ENCODE measurements at places on chromosomes 12 and 14.

DNA sequence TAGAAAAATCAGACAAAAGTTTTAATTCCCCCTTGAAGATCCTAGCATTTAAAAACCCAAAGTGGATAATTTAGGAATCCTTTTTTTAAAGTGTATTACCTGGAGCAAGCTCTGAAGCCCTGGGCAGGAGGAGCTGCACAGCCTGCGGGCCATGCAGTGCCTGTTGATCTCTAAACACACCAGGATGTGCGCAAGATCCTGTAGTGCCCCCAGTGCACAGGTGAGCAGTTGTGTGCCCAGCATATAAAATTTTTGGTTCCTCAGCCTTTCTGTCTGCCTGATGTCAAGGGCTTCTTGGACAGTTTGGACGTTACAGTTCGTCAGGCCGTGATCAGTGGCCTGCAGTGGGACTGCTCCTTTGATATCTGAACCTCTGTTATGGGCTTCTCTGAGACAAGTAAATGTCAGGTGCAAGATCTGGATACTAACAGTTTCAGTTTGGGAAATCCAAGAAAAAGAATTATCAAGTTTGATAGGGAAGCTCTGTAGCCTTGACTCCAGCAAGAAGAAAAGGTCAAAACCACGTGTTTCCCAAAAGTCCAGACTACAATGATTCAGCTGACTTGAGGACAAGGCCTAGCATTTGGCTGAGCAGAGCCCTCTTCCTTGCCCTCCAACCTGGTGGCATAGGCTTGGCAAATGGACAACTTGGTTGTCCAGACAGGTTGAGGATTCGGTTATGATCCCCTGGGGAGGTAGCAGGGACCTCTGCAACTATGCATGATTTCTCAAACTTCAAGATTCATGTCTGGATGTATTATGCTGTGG, 1.0 kb downstream of the ATXN7L3B start:
- peak; percentile 20 for DNase-seq

DNA sequence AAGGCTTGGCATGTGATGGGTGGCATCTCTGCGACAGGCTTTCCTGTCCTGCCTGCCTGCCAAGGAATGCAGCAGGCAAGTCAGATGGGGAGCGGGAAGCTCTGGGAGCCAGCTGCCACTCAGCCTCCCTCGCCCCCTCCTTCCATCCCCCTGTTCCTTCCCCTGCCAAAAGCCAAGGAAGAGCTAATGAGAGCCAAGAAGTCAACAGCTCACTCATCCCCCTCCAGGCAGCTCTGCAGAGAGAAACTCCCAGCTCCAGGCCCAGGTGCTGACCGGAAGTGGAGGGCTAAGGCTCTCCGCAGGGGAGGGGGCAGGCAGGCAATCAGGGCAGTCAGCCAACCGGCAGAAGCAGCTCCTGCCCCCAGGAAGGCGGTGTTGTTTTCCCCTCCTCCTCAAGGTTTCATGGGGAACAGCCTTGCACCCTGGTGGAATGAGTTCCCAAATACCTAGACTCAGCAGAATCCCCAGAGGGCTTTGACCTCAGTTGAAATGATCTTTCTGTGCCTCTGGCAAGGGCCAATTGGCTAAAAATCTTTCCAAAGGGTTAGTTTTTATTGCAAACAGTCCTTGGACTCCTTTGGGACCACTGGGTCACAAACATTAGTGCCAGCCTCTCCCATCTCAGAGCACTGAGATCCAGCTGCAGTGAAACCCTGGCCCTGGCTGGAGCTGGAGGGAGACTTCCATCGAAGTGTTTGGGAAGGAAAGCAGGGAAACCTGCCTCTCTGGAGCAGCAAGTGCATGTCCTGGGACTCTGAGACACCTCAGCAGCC, 349.1 kb downstream of the DPF3 start:
- no peak for DNase-seq

DNA sequence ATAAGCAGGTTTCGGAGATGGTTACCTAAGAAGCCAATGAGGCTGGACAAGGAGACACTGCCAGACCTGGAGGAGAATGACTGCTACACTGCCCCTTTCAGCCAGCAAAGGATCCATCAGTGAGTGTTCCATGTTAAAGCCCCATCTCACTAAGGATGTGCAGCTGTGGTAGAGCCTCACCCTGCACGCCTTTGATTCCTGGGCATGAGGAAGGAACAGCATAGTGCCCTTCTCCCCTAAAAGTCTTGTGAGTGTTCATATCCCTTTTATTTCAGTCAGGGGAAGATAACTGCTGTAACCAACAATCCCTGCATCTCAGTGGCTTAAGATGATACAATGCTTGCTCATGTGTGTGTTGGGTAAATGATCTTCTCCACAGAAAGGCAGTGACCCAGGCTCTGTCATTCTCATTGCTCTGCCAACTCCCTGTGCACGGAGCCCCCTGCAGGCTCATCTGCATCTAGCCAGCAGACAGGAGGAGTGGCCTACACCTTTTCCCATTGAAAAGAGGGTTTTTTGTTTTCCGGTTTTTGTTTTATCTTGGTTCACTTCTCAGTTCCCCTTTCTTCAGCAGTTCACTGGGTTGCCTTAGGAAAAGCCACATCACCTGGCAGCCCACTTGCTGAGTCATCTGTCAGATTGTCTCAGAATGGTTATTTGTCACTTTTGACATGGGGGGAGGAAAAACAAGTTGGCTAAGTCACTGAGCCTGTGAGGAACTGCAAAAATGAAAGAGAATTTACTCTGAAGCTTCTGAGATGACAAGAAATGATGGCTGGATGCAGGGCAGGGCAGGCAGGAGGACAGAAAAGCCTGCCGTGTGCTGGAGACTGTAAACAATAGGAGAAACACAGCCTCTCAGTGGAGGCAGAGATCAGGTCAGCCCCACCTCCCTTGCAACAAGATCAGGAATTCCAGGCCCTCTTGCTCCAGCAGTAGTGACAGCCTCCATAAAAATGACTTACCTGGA, 193.3 kb downstream of the ANO4 start:
- DNase-seq, result no peak

- DNase-seq, result no peak
Measured at GRCh38 chr12:7994731-7995205, 37.7 kb upstream of the FOXJ2 start.

GRCh38 chr14:54935100-54935499, 32.5 kb upstream of the GCH1 start:
- DNase-seq, result no peak

GRCh38 chr12:80617733-80618132, 89.7 kb upstream of the MYF6 start:
- DNase-seq, result no peak

- no peak for DNase-seq
Measured at GRCh38 chr12:116719731-116720528, 17.9 kb downstream of the SPRING1 start.

GRCh38 chr14:93496856-93497741, 66.4 kb downstream of the UNC79 start:
- DNase-seq, result no peak

DNA sequence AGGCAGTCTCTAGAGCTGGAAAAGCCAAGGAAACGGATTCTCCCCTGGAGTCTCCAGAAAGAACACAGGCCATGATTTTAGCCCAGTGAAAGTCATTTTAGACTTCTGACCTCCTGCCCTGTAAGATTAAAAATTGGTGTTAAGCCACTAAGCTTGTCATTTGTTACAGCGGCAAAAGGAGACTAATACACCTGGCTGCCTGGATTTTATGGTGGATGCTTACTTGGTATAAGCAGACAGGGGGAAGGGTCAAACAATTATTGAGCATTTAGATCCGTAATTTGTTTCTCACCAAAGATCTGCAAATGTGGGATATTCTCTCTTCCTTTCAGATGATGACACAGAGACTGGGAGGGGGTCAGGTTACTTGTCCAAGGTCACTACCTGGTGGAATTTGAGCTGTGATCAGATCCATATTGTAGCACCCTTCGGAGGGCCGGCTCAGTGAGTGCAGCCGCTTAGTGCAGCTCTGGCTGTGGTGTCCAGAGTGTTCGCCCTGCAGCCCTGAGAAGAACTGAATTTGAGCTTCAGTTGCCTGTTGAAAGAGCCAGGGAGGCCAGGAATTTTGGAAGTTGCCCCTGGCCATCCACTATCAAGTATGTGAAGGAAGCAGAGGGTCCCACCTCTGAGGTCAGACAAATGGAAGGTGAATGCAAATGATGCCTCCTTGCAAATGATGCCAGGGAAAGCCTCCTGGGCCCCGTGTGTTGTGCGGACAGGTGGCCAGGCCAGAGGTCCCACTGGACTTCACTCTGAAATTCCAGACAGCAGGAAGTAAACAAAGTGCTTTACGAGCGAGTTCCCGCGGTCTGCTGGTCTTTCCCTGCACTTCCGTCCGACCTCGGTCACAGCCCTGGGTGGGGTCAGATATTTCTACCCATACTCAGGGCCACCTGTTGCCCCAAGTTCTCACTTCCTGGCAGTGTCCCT, 15.1 kb downstream of the GLRX5 start:
- DNase-seq, result no peak

DNA sequence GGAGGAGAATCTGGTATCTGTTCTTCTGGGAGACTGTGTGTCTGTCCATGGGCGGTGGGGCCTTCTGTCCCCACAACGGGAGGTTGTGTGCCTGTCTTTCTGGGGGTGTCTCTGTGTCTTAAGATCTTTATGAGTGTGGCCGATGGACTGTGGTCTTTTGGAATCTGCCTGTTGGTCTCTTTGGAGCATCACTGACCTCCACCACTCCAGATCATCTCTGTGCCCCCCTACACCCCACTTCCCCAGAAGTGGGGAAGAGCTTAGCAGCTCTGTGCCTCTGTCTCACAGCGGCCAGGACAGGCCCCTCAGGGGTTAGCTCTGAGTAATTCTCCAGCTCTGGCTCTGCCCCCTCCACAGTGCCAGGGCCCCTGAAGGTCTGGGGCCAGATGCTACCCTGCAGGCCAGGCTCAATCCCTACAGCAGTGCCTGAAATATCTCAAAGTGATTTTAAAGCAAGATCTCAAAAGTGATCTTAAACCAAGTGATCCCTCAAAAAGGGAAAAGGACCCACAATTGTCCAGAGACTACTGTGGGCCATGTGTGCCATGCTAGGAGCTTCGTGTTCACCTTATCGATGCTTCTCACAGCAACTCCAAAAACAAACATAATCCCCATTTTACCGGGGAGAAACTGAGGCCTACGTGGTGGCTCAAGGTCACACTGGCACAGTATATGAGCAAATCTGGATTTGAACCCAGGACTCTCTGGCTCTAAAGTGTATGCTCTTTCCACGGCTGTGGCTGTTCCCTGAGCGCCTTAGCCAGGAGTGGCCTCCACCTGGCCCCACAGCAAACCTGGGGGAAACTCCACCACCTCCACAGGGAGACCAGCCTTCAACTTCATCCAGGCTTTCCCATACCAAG, 26.0 kb upstream of the KRT78 start:
- no peak for DNase-seq

- no peak for DNase-seq
Measured at GRCh38 chr12:109134186-109134917, 18.0 kb downstream of the ACACB start.

- DNase-seq, result no peak
Measured at GRCh38 chr12:121175383-121176119, 34.4 kb upstream of the P2RX4 start.

GRCh38 chr14:97177635-97178034, 380.5 kb downstream of the VRK1 start:
- DNase-seq, result no peak

All from naive thymus-derived CD8-positive, alpha-beta T cell (primary cell).